ENCODE measurements at places on chromosomes 1 and 21. TPM values are rescaled to one million over a fixed set of nuclear protein-coding genes. Genes with fewer than 3 reads are reported as not detected.

GRCh38 chr1:202967684-202968281, 726 bp upstream of the CYB5R1 start:
- DNase-seq = no peak

- DNase-seq = no peak
Measured at GRCh38 chr1:209883341-209883971, 54.6 kb upstream of the SYT14 start.

DNA sequence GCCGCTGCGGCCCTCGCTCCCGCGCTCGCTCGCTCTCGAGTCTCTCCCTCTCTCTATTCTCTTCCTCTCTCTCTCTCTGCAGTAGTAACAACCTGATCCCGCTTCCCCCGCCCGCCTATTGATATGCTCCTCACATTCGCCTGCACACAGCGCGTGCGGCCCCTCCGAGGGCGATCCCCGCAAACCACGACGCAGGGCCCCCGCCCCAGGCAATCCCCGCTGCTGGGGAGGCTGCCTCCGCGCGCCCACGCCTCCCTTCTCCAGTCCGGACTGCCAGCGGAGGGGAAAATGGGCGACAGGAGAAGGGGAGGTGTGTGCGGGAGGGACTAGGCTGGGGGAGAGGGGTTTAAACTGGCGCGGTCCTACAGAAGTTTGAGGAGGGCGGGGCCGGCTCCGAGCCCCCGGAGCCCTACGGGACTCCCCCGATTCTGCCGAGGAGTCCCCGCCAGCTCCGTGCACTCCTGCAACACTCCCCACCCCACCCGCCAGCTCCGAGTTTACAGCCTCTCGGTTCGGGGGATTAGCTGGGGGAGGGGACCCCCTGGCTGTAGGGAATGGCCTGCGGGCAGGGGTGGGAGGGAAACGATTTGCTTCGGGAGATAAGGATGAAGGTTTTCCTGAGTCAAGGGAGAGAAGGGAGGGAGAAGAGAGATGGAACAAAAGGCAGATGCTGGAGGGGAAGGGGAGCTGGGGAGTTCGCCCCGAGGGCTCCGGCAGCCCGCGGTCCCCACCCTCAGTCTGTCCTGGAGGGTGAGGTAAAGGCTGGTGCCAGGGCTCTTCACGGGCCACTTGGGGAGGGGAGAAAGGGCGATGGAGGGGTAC, 66.6 kb downstream of the SYT2 start:
- DNase-seq = no peak

DNA sequence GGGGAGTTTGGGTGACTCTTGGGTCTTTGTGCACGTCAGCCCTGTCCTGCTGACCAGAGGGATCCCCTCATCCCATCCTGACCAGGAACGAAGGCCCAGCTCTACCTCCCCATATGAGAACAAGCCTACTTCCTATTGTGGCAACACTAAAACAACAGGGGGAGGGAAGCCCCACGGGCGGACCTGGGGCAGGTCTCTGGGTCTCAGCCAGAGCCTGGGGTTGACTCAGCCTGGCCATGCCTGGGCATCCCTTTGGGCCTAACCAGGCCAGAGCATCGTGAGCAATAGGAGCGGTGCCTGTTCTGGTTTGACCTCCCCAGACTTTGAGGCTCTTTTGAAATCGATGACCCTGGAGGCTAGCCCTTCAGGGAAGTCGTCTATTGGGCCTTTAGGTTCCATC, 16.8 kb downstream of the RPS6KA1 start:
- no peak for DNase-seq

- no peak for DNase-seq
Measured at GRCh38 chr21:41833497-41834115, 45.5 kb downstream of the PRDM15 start.

DNA sequence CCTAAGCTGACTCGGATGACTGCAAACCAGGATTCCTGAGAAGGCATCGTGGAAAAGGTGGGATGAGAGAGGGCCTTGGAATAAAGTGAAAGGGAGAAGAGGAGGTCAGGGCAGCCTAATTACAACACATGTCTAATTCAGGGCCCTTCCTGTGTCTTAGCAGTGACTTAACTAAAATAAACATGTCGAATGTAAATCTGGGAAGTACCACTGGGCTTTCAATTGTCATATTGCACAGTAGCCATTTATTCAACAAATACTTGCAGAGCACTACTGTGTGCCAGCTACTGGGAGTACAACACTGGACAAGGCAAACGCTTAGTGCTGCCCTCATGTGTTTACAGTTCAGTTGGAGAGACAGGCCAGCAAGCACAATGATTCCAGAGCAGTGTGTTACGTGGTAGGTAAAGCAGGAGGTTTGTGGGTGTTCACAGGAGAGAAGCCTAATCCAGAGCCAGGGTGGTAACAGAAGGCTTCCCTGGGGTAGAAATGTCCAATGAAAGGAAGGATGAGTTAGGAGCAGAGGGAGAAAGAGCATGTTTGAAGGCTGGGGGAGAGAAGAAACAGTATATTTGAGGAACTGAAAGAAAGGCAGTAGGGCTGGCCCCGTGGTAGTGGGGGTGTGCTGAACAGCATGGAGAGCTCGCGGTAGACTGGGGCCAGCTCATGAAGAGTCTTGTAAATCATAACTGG, 38.0 kb upstream of the RASAL2 start:
- no peak for DNase-seq

- no peak for DNase-seq
Measured at GRCh38 chr1:117660271-117660965, 54.6 kb downstream of the TENT5C start.

DNA sequence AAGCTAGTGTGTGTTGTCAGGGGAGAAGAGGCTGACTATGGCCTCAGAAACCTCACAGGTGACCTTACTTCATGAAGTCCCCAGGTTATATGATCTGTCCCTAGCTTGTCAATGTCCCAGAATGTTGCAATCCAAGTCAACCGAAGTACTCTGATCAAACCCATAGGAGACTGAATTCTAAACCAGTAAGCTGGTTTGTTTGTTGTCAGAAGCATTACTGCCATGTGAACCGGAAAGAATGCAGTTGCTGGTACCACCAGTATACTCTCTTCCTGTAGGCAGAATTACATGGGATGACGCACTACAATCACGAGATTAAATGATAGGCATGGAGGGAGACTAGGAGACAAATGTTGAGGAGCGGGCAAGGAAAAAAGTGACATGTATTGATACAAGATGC, 26.1 kb upstream of the MAN1A2 start:
- no peak for DNase-seq

GRCh38 chr21:37564341-37564923, 197.9 kb downstream of the DYRK1A start:
- DNase-seq = no peak

GRCh38 chr1:38780133-38780532, 79.4 kb downstream of the RRAGC start:
- DNase-seq = no peak

GRCh38 chr1:201020040-201020591, 3.4 kb downstream of the KIF21B start:
- no peak for DNase-seq

- no peak for DNase-seq
Measured at GRCh38 chr1:158396646-158397045, 2.6 kb downstream of the OR10T2 start.

DNA sequence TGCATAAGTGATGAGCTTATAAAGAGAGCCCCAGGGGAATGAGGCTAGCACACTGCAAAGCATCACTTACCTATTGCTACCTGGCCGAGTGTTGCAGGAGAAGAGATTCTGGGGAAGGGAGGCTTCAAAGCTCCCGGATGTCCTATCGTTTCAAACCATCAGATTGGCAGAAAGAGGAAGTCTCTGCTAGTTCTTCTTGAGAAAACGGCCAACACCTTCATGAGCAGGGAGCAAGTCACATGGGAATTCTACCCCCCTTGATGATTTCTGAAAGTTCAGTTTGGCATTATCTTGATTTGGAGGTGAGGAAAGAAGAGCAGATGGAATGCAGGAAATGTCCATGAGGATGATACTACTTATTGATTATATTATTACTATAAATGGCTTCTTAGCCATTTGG, 16.2 kb downstream of the SYF2 start:
- no peak for DNase-seq

DNA sequence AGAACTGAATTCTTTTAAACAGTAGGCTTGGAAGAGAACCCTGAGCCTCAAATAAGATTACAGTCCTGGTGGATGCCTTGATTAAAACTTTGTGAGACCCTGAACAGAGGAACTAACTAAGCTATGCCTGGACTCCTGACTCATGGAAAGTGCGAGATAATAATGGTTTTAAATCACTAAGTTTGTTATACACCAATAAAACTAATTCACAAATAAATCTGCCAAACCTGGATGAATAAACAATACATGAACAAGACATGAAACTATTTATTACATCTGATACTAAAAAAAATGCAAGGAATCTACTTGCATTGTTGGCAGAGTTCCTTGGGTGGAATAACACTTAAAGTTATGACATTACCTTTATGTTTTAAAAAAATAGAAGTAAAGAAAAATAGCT, 118.4 kb downstream of the PIGK start:
- no peak for DNase-seq

GRCh38 chr1:75273110-75273509, 138.9 kb downstream of the LHX8 start:
- no peak for DNase-seq

- no peak for DNase-seq
Measured at GRCh38 chr1:115086176-115086830, 3.0 kb downstream of the TSPAN2 start.

- DNase-seq = no peak
Measured at GRCh38 chr1:18020021-18020817, 87.4 kb upstream of the IGSF21 start.

DNA sequence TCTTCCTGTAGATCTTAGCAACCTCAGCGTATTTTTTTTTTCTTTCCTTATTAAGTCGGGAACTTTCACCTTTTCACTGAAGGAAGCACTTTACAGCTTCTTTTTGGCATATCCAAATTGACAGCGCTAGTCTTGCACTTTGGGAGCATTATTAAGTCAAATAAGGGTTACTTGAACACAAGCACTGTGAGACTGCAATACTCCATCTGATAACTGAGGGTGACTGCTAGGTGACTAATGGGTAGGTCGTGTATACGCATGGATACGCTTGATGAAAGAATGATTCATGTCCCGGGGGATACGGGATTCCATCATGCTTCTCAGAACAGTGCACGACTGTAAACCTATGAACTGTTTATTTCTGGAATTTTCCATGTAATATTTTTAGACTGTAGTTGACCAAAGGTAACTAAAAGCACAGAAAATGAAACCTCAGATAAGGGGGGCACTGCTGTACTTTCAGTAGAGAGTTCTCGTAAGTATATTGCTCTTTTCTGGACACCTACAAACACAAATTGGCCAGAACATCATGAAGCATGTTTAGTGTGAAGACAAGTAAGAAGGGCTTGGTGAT, 364.7 kb downstream of the SMYD3 start:
- DNase-seq = no peak

The SLC5A9 gene
- 3.4 TPM for polyA plus RNA-seq

The SLC9C2 gene
- not detected for polyA plus RNA-seq

The TFF2 gene
- not detected for polyA plus RNA-seq

The ATP1A4 gene
- polyA plus RNA-seq = not detected

The ADAMTS5 gene
- not detected for polyA plus RNA-seq

The KRTAP13-2 gene
- polyA plus RNA-seq = not detected

The FMO5 gene
- 3.3 TPM for polyA plus RNA-seq

The OR14K1 gene
- not detected for polyA plus RNA-seq

The NGF gene
- 2.6 TPM for polyA plus RNA-seq
